ENCODE measurements at places on chromosomes 4 and X.

DNA sequence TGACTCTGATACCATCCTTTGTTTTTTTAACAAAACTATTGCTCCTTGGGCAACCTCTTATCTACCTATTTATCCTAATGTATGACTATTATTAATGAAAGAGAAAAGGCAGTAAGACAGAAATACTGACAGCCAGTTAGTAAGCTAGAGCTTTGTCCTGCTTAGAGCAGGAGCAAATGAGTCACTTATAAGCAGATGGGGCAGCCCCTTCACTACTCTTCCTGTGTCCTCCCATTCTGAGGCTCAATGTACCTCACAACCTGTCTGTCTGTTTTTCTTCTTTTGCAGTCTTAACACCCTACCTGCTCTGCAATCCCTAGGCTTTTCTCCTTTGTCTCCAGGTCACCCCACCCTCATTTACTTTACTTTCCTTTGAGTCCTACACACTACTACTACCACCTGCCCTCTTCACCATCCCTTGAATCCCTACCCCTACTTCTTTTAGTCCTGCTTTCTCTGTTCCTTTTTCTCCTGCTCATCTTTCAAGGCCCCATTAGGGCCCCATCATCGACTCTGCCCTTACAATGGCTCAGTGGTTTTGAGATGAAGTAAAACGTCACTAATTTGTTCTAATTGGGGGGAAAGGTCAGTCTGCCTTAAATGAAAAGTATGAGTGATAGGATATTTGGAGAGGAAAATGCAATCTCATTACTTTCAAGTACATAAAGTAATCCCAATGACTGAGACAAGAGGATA is 294.3 kb downstream of the GUCY2F start:
- no peak for DNase-seq

GRCh38 chr4:69764311-69764710 is 3.9 kb upstream of the SULT1B1 start:
- DNase-seq = peak; percentile 26

- DNase-seq = no peak
Observed at GRCh38 chr4:7676398-7676922, 241.7 kb upstream of the PSAPL1 start.

GRCh38 chr4:132125131-132125530 is 1024.0 kb upstream of the PCDH10 start:
- DNase-seq = no peak

GRCh38 chr4:138500869-138501268 is 258.7 kb upstream of the SLC7A11 start:
- DNase-seq = no peak

DNA sequence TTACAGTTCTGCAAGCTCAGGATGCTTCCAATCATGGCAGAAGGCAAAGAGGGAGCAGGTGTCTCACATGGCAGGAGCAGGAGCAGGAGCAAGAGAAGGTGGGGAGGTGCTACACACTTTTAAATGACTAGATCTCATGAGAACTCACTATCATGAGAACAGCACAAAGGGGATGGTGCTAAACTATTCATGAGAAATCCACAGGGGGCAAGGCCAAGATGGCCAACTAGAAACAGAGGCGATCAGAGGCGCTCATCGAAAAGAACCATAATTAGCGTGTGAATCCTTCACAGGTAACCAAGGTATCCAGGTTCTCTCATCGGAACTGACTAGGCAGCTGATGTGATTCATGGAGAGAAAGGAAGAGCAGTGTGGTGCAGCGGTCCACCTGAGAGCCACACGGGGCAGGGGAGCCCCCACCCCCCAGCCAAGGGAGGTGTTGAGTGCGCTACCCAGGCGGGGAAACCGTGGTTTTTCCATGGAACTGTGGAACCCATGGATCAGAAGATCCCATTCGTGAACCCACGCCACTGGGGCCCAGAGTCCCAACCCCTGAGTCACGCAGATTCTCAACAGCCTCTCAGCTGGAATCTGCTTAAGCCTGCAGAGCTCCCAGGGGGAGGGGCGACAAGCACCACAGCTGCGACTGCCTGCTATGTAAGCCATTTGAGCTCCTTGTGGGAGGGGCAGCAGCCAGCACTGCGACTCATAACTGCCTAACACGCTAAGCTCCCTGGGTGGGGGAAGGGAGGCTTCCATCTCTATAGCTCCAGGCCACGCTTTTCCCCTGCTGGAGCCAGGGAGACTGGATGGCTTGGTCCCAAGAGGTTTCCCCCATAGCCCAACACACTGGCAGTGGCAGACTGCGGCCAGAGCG is 46.7 kb downstream of the FGF16 start:
- no peak for DNase-seq

DNA sequence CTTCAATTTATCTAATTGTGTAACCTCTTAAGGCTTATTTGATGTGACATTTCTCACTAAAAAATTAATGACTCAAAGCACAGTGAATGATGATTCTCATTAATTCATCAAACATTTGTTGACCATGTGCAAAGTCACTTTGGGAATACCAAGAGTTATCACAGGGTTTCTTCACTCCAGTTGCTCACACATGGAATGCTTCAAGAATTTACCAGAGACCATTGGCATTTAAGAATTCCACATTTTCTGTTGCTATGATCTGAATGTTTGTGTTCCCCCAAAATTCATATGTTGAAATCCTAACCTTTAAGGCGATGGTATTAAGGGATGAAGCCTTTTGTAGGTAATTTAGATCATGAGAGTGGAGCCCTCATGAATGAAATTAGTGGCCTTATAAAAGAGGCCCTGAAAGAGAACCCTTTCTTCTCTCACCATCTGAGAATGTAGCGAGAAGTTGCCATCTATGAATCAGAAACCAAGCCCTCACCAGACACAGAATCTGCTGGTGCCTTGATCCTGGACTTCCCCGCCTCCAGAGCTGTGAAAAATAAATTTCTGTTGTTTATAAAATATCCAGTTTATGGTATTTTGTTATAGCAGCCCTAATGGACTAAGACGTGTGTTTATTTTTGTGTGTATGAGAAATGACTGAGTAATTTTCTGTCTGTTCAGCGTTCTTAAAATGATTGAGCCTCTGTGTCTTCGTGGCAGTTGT is 16.4 kb upstream of the SRPX start:
- no peak for DNase-seq
